NCI-H2081 (cell line): ENCODE measurements at places on chromosomes 16 and 17.

GRCh38 chr16:88731699-88732098 lies 25.4 kb downstream of the CTU2 start:
- no peak for DNase-seq

DNA sequence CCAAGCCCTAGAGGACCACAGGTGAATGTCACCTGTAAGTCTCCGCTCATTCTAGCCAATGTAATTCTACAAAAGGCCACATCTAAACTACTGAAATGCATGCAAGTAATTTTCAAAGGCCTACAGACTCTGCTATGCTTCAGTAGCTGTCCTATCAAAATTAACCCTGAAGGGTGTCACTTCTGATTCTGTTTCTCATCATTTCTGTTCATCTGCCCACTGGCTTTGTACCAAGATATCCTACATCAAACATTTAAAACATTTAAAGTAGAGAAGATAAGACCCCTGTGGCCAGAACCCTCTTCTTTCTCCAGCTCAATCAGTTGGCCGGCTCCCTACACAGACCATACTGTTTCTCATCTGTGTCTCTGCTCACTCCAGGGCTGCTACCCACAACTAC lies 21.5 kb downstream of the PHF12 start:
- DNase-seq, result no peak

DNA sequence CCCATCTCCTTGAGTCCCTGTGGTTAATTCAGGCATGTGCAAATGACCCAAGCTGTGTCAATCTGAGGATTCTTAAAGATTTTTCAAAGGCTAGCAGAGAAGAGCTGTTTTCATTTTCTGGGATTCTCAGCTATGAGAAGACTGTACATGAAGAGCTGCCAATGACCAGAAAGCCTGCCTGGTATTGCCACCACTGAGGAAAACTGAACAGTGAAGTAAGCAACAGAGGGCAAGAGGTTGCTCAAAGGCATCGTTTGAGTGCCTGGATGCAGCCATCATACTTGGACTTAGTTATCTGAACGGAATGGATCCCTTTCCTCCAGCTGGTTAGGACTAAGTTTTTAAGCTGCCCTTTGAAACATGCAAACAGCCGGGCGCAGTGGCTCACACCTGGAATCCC lies 38.4 kb downstream of the FAM20A start:
- no peak for DNase-seq

- no peak for DNase-seq
Observed at GRCh38 chr17:12074346-12074745, 53.7 kb downstream of the MAP2K4 start.

DNA sequence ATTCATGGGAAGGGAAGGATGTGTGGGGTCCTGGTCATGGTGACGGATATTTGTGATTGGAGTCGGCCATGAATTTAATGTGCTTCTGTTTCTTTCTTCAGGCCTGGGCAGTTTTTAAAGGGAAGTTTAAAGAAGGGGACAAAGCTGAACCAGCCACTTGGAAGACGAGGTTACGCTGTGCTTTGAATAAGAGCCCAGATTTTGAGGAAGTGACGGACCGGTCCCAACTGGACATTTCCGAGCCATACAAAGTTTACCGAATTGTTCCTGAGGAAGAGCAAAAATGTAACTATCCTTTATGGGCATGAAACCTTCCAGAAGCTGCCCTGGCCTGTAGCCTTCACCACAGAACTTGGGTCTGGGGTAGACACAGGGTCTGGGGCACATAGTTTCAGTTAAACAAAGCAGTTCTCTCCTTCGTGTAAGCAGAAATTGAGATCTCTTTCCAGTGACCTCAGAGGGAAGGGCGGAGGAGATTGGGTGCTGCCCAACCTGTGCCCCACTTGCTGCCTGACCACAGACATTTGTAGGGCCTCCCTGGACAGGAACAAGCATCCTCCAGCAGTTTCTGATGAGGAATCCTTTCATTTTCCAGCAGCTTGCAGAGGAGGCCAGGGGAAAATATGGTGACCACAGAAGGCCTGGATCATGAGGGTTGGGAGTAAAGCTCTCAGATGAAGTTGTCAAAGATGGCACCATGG lies 10.1 kb downstream of the IRF8 start:
- no peak for DNase-seq

DNA sequence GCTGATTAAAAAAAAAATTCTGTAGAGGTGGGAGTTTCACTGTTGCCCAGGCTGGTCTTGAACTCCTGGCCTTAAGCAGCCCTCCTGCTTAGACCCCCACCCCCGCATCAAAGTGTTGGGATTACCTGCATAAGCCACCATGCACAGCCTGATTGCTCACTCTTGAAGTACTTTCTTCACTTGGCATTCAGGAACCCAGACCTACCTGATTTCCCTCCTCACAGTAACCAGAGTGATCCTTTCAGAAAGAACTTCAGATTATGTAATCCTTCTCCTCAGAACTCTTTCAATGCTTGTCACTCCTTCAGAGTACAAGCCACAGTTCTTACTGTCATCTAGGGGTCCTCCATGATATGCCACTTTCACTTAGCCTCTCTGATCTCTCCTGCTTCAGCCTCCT lies 1.4 kb downstream of the EFCAB13 start:
- DNase-seq, result no peak

GRCh38 chr16:46612121-46612520 lies 9.1 kb downstream of the SHCBP1 start:
- no peak for DNase-seq

GRCh38 chr17:71052971-71053370 lies 883.6 kb downstream of the KCNJ2 start:
- no peak for DNase-seq

DNA sequence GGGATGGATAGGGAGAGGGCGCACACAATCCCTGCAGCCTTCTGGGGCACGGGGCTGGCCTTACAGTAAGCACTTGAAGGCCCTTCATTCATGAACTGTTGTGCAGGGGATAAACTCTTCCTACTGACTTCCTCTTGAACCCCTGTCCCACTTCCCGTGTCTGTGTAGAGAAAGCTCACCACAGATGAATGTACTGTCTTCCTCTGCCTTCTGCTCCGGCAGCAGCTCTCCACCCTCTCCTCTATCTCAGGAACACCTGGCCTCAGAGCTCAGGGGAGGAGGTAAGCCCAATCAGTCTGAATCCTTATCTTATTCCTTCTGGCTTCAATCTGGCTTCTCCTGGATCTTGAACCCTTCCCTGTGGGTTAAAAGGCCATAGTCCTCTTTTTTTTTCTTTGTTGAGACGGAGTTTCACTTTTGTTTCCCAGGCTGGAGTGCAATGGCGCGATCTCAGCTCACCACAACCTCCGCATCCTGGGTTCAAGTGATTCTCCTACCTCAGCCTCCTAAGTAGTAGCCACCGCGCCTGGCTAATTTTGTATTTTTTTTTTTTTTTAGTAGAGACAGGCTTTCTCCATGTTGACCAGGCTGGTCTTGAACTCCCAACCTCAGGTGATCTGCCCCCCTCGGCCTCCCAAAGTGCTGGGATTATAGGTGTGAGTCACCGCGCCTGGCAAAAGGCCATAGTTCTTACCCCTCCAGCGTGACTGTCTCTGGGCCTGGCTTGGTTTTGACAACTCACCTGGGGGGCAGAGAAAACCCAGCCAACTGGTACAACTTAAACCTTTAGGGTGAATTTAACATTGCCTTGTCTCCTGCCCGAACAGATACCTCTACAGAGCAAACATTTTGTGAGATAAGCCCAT lies 7.2 kb upstream of the SLC52A1 start:
- DNase-seq, result no peak

DNA sequence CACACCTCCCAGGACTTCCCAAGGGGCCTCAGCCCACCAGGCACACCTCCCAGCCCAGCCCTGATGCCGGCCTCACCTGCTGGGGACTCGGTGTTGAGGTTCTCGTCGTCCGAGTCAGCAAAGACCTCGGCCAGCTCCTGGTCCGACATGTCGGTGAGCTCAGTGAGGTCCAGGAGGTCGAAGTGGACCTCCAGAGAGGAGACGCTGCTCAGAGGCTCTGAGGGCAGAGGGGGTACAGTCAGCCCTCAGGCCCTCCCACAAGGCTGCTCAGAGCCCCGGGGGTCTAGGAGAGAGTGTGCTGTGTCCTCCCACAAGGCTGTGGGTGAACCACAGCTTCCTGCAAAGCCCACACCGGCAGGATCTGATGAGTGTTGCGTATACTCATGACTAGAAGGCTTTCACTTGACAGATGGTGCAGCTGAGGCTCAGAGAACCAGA lies 10.5 kb downstream of the DBNDD1 start:
- DNase-seq, result no peak

- no peak for DNase-seq
Observed at GRCh38 chr17:66515974-66516373, 213.6 kb downstream of the PRKCA start.

GRCh38 chr16:75198135-75198600 lies 8.8 kb downstream of the CTRB2 start:
- DNase-seq, result no peak

DNA sequence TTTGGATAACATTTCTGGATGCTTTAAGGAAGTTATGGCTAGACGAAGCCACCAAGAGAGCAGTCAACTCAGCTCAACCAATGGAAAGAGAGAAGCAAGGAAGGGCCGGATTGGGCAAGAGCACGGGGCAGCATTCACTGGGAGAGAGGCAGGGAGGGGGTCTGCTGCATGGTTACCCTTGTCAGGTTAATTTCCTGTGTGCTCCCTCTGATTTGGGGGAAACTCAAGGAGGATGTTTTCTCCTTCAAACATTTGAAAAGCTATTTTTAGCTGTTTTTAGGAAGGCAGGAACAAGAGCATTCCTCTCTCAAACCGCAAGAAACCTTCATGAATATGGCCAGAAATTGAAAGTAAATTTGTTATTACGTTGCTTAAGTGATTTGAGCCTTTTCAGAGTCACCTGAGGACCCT lies 118.5 kb upstream of the ZFHX3 start:
- no peak for DNase-seq

GRCh38 chr16:73546341-73546845 lies 498.5 kb upstream of the ZFHX3 start:
- peak; percentile 51 for DNase-seq

GRCh38 chr17:81171941-81172340 lies 5.9 kb upstream of the AATK start:
- no peak for DNase-seq

- no peak for DNase-seq
Observed at GRCh38 chr16:74743668-74744299, 30.8 kb downstream of the FA2H start.

DNA sequence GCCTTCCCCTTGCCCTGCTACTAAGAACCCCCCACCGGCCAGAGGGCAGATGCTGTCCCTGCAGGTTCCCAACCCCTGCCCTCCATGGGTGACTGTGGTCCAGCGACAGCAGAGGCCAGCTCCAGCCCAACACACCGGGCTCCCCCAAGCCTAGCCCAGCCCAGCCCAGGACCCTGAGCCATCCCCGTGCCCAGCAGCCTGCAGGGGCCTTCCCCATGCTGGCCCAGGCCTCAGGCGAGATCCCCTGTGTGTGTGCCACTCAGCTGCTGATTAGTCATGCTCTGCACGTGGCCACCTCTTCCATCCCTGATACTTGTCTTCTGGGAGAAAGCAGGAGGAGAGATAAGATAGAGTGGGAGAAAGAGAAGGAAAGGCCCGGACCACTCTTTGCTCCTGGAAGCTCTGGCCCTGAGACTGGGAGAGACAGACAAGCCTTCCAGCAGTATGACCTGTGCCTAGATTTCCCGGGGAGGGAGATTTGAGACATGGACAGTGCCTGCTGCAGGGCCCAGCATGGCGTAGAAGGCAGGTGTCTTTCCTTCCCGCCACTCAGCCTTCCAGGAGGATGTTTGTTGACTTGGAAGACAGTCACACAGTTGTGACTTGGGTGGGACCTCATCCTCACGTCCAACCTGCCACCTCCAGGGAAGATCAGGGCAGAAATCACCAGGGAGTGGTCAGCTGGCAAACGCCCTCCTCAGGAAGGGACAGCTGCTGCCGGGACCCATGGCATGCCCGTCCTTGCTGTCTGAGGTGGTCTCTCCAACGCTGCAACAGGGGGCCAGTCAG lies 41.3 kb upstream of the RASD1 start:
- DNase-seq, result no peak

GRCh38 chr16:79618692-79619050 lies 18.1 kb upstream of the MAF start:
- no peak for DNase-seq

DNA sequence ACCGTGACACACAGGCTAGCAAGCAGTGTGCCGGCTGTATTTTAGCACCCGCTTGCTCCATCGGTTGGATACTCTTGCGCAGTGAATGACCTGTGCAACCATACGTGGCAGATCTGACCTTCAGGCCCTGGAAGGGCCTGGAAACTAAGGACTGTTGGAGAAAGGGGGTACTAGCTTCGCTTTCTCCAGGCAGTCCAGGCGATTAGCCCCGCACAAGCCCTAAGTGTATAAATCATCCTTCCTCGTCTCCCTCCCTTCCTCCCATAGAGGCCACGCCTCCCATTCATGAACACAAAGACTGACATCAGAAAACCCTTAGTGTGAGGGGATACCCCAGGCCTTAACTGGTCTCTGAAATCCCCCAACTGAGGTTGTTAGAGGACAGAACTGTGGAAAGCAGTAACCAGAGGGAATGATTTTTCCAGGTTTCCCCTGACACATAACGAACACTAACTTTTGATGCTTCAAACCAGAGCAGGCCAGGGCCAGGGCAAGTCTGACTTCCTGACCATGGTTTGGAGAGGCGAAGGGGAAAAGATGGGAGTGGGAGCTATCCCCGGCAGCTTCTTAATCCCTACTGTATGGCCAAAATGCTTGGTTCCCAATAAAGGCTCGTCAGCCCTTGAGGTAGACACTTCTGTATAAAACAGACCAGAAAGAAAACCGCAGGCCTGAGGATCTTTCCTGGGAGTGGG lies 1.4 kb upstream of the DYNLL2 start:
- DNase-seq, result no peak

DNA sequence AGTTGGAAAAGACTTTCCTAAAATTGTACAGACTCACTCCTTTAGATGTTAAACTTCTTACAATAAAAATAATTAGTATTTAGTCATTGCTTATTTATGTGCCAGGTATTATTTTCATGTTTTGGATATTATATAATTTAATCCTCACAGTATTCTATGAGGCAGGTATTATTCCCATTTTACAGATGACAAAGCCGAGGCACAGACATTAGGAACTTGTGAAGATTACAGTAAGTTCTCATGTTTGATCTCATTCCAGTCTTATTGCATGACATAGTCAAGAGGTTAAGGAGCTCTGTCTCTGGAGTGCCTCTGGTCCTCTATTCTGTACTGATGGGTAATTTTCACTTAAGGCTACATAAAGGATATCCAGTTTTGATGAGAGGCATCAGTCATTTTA lies 3.3 kb downstream of the HEATR3 start:
- DNase-seq, result no peak

GRCh38 chr17:6376931-6377361 lies 58.0 kb downstream of the AIPL1 start:
- DNase-seq, result no peak

DNA sequence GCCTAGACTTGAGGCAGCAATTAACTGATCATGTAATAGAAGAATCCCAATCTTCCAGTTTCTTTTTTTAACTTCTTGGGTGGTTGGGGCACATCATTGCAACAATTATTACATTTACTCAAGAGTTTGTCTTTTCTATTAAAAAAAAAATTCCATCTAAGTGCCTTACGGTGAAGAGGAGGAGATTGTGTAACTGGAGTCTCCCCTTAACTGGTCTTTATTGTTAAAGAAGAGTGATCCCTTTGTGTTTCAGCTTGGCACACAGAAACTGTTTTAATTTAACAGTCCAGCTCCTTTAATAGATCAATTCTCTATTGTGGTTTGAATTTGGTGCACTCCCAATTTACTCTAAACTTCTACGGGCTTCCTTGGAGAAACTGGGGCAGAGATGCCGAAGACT lies 75.2 kb downstream of the FTO start:
- no peak for DNase-seq
